ENCODE measurements at places on chromosomes 3 and 15. TPM values are rescaled to one million over a fixed set of nuclear protein-coding genes. Genes with fewer than 3 reads are reported as not detected.

DNA sequence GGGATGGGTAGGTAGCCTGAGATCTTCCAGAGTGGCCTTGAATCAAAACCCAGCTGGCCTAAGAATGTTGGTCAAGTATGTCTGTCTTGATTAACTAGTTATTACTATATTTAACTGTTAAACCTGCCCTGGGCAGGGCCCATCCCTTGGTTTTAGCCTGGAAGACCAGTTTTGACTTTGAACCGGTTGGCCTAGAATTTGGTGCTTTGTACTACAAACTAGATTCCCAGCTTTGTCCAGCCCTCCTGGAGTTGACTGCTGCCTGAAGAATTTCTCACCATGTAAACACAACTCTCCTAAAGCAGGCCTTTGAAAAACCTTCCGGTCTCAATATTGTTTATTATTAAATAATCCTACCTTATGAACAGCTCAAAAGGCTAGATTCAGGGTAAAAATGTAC lies 16.0 kb downstream of the C15orf62 start:
- DNase-seq: no peak

DNA sequence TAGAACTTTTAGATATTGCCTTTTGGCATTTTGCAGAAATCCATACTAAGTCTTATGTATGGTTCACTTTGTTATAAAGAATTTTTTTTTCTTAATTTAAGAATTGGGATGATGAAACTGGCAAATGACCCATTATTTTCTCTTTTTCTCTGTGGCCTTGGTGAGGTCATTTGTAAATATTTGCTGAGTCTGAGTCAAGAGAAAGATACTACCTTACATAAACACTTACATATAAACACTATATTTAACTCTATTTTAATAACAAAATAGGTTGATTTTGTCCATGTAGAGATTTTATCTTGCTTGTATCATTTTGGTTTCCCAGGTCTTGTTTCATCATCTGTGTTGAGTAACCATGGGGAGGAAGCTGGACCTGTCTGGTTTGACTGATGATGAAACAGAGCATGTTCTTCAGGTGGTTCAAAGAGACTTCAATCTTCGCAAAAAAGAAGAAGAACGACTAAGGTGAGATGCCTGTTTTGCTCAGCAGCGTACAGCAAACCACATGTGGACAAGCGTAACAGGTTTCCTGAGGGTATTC lies 91.1 kb downstream of the MYRIP start:
- DNase-seq: no peak

- DNase-seq: no peak
Observed at GRCh38 chr3:50415816-50416215, 56.5 kb upstream of the TMEM115 start.

GRCh38 chr15:80673561-80674244 lies 21.4 kb upstream of the ABHD17C start:
- DNase-seq: no peak

GRCh38 chr15:78923015-78923414 lies 21.8 kb downstream of the CTSH start:
- DNase-seq: no peak

GRCh38 chr3:105284876-105285275 lies 81.8 kb upstream of the ALCAM start:
- DNase-seq: no peak

DNA sequence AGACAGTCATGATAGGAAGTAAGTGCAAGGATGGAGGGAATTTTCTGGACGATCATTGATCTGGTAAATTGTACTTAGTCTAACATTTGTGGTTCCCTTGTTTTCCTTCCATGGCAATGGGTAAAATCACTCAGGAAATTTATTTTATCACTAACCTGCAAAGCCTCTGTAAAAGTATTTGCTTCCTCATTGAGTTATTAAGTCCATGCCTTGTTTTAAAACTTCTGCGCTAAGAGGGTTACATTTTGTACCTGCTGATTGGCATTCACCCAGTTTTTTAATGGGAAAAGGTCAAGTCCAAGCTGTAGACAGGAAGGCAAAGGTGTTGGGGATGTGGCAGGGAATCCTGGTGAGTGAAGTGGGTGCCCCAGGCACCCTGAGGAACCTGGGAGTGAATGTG lies 146.2 kb upstream of the NR2F2 start:
- no peak for DNase-seq

DNA sequence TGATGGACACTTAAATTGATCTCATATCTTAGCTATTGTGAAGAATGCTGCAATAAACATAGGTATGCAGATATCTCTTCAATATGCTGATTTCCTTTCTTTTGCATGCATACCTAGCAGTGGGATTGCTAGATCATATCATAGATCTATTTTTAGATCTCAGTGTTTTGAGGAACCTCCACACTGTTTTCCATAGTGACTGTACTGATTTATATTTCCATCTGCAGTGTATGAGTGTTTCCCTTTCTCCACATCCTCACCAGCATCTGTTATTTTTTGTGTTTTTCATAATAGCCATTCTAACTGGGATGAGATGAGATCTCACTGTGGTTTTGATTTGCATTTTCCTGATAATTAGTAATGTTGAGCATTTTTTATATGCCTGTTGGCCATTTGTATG lies 17.1 kb upstream of the RASA2 start:
- DNase-seq: no peak

DNA sequence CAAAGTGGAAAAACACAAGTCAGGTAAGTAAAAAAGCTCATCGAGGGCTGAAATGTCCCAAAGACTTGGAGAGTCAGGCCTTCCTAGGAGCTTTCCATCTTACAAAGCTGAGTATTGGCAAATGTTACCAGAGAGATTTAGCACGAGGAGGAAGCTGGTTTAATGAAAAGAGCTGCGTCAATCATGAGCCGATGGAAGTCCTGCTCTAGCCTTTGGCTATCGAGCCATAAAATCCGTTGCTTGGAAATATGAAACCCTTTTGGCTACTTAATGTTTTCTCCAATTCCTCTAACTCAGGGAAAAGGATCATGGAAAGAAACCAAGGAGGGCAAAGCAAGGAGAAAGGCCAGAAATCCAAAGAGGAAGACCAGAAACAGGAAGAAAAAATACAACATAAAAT lies 1074.6 kb downstream of the FHIT start:
- no peak for DNase-seq

GRCh38 chr3:5767304-5767703 lies 579.8 kb downstream of the EDEM1 start:
- no peak for DNase-seq

- DNase-seq: no peak
Observed at GRCh38 chr3:194166682-194167479, 30.9 kb downstream of the HES1 start.

DNA sequence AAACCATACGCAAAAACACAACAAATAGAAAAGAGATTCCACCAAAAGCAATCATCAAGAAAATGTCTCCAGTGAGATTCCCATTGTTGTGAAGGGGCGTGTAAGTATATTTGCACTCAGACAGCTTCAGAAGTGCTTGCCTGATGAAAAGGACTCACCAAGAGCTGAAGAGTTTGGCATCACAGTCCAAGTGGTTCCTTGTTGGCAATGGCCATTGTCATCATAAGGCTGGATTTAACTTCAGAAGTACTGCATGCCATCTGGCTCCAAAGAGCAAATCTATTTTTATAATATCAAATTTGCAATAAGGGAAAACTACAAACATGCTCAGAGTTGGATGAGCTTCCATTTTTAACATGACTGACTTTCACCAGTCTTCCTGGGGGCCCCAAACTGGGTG lies 505.3 kb upstream of the NR2F2 start:
- no peak for DNase-seq

DNA sequence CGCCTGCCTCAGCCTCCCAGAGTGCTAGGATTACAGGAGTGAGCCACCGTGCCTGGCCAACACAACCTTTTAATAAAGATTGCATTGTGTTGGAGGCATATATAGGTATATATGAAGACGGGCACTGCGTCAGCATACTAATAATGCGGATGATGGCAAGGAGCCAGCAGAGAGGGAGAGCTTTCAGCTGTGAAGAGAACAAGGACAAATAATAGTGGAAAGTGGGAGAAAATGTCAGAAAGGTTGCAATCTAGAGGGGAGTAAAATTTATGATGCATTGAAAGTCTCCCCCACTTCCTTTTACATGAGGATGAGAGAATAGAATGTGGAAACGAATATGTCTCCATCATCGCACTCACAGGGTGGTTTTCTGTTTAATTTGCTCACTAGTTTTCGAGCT lies 170.5 kb upstream of the TBL1XR1 start:
- DNase-seq: no peak

DNA sequence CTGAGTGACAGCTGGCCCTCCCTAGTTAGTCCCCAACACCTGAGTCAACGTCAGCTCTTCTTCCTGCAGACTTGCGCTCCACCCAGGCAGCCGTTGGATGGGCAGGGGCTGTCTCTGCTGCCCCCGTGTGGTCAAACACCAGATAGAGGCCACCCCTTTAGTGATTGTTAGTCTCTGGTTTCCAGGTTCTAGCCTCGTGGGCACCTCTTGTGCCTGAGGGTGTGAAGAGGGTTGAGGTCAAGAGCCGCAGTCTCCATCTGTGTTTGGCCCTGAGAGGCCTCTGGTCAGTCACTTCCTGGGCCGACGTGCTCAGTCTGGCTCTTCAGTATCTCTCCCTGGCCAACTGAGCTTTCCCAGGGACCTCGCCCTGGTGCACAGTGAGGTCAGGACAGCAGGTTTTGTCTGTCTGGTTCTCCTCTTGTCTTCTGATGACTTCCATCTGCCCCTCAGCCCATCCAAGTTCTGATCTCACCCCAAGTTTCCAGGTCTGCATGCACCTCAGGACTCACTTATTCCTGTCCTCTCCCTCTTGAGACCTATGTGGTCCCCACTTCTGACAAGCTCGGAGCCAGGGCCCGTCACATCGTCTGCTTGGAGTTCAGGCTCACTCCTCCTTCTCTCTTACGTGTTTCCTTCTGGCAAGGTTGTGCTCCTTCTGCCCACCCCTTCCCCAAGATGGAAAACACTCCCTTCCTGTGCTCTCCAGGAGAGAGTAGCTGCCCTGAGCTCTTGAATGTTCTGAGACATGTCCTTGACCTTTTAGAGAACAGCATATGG lies 20.9 kb downstream of the CD276 start:
- peak; percentile 74 for DNase-seq

- peak; percentile 88 for DNase-seq
Observed at GRCh38 chr15:63093486-63094205, 28.0 kb upstream of the LACTB start.

- no peak for DNase-seq
Observed at GRCh38 chr3:58868097-58868779, 181.6 kb downstream of the CFAP20DC start.

DNA sequence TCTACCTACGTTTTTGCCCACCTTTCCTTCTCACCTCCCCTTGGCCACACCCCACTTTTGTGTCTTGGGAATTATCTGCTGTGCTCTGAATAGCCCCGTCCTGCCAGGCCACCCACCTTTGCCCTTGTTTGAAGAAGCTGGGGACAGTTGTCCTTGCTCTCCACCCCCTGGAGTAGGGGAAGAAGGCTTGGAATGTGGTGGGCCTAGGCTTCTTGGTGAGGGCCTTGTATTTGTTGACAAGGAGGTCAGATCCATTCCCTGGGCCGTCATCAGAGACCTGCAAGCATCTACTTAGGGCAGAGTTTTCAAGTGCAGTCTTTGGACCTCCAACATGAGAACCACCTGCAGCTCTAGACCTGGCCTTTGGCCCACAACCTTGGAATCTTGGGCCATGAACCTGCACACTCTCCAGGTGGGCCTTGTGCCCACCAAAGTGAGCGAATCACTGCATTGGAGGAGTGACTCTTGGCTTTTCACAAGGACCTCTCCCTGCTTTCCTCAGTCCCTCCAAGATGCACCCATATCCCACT lies 160.6 kb downstream of the APBA2 start:
- DNase-seq: no peak

- DNase-seq: no peak
Observed at GRCh38 chr15:92885224-92886041, 14.7 kb upstream of the CHD2 start.

- no peak for DNase-seq
Observed at GRCh38 chr15:66149871-66150270, 103.7 kb downstream of the MEGF11 start.

GRCh38 chr15:36635681-36636080 lies 56.3 kb downstream of the CDIN1 start:
- DNase-seq: no peak

DNA sequence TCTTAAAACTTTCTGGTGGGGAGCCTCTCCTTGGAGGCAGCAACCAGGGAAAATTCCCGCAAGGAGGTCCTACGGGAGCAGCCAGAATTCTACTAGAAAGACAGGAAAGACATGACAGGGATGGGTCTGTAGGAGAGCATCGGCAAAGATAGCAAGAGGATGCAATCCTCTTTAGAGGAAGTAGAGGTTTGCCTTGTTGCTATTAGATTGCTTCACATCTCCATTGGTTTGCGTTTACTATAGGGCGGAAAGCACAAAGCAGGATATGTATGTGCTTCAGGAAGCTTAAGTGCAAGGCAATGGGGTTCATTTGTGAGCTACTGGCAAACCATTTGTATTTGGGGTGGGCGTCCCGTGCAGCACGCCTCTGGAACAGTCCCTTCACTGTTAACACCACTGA lies 193.0 kb downstream of the RORA start:
- no peak for DNase-seq

DNA sequence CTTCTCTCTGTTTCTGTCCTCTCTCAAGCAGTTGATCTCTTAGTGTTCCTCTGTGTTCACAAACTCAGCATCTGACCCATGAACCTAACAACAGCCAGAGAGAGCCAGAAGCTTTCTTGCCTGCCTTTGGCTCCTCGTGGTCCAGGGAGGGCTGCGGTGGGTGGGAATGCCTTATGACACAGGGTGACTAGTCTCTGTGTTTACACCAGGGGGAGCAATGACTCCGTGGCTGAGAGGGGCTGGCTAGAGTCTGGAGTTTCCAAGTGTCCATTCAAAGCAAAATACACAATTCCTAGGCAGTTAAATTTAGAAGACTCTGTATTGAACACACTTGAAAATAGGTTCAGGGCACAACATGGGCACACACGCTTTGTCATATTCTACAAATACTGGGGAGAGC lies 370.0 kb upstream of the FRG2C start:
- peak; percentile 36 for DNase-seq

GRCh38 chr3:62708638-62709373 lies 166.4 kb downstream of the CADPS start:
- no peak for DNase-seq

DNA sequence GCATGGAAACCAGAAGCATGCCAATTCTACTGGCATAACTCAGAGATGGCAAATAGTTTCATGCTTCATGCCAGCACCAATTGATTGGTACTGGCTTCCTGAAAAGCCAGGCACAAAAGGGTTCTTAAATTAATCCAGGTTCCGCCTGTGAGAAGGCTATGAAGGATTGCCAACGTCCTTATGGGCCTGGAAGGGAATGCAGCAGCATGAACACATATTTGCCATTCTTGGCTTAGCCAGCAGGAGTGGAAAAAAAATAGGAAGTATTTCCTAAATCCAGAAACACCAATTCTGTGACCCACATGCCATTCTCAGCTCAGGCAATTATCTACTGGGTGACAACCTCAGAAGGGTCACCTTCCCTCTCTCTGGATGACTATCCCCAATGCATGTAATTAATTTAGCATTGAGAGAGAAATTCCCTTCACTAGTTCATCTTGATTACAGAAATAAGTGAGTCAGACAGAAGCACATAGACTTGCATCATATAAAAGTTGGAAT lies 36.0 kb downstream of the ADAMTS9 start:
- DNase-seq: no peak

Gene HTR3E
- total RNA-seq: not detected

Gene PRR23E
- not detected for total RNA-seq

Gene ZNF620
- 12.1 TPM for total RNA-seq

Gene MNS1
- total RNA-seq: 2.6 TPM

Gene SLC22A13
- total RNA-seq: 0.63 TPM

Gene SLC25A26
- total RNA-seq: 25.4 TPM

Gene VIPR1
- 3.7 TPM for total RNA-seq

Gene ATP8B4
- total RNA-seq: 0.57 TPM

Gene LIPC
- total RNA-seq: 17.6 TPM

Gene BNC1
- total RNA-seq: not detected

Gene SAMMSON
- not detected for total RNA-seq

Gene NANOGP8
- not detected for total RNA-seq

Gene CCR9
- not detected for total RNA-seq

Gene NAA80
- 6.7 TPM for total RNA-seq

All from Caco-2 (cell line).